ENCODE measurements at places on chromosomes 5 and 9. TPM values are rescaled to one million over a fixed set of nuclear protein-coding genes. Genes with fewer than 3 reads are reported as not detected.

Gene FAXDC2
- total RNA-seq = 3.7 TPM

Gene PCDHB2
- total RNA-seq = 28.8 TPM

Gene HMCN2
- 9.1 TPM for total RNA-seq

DNA sequence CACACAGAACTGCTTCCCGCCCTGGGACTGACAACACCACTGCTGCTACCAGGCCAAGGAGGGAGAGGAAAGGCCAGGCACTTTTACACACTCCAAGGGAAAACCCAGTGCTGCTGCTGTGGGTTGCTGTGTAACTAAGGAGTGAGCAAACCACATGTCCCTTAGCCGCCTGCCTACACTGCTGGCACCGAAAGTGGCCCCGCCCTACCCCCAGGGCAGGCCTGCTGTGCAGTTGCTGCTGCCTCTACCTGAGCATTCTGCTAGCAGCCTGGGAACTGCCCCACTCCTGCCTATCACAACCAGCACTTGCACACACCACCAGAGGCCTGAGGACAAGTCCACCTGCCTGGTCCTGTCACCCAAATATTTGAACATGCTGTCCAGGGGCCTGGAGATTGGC is 740.9 kb downstream of the DTWD2 start:
- no peak overlapping the region for H3K27ac ChIP-seq
- H3K4me1 ChIP-seq = no peaks in the 10 kb centered on the region
- no peaks in the 10 kb centered on the region for H3K27me3 ChIP-seq
- DNase-seq = no peak
- no peak overlapping the region for H3K4me3 ChIP-seq
- H3K36me3 ChIP-seq = no peaks in the 10 kb centered on the region

- DNase-seq = no peak
- H3K27ac ChIP-seq = no peak overlapping the region
- no peaks in the 10 kb centered on the region for H3K36me3 ChIP-seq
- H3K27me3 ChIP-seq = no peaks in the 10 kb centered on the region
These were observed 1737.2 kb downstream of the MAT2B start for GRCh38 chr5:165242646-165243045.

GRCh38 chr9:30851600-30851999 is 1532.8 kb upstream of the ACO1 start:
- no peaks in the 10 kb centered on the region for H3K4me1 ChIP-seq
- DNase-seq = no peak
- H3K27me3 ChIP-seq = no peaks in the 10 kb centered on the region
- no peaks in the 10 kb centered on the region for H3K36me3 ChIP-seq
- H3K4me3 ChIP-seq = no peak overlapping the region

DNA sequence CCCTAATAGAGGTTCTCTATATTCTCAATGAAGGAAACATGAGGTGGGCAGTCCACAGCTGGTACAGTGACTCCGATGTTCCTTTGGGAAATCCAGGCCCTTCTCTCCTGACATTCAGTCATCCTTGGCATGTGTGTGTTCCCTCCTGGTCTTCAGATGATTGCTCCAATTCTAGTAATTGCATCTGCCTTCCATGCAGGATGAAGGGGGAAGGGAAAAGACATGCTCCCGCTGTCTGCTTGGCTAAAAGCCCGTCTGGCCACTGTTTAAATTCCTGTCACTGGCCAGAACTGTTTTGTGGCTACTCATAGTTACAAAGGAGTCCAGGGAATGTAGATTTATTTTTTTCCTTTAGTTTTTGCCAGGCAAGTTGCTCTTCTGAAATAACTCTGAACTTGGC is 65.0 kb downstream of the MAST4 start:
- H3K27me3 ChIP-seq = no peaks in the 10 kb centered on the region
- no peaks in the 10 kb centered on the region for H3K36me3 ChIP-seq
- H3K4me1 ChIP-seq = no peaks in the 10 kb centered on the region
- DNase-seq = no peak
- H3K4me3 ChIP-seq = no peak overlapping the region

DNA sequence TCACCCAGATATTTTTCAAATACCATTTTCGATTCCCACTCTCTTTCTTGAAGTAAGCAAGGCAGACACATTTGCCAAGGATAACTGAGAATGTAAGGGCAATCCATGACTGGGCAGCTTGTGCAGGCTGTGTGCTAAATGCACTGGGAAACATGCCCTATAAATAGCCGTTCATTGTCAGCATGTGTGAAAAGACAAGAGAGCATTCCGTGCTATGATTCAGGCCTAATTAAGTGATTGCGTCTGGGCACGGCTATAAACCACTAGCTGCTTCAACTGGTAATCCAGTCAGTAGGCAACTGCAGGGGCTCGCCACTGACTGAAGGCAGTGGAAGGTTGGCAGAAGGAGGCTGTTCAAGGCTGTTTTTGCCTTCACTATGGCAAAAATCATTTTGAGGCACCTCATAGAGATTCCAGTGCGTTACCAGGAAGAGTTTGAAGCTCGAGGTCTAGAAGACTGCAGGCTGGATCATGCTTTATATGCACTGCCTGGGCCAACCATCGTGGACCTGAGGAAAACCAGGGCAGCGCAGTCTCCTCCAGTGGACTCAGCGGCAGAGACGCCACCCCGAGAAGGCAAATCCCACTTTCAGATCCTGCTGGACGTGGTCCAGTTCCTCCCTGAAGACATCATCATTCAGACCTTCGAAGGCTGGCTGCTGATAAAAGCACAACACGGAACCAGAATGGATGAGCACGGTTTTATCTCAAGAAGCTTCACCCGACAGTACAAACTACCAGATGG is at the start of gene HSPB3:
Gene HSPB3, plus strand, starts transcription at position 287 of the 745 bp plus-strand sequence. Its CDS starts 91 bp downstream, at position 378.
- H3K4me3 ChIP-seq = no peak within 1 kb of the TSS
- H3K4me1 ChIP-seq = peaks cover 8% of the 10 kb centered on the region
- no peak for DNase-seq
- H3K36me3 ChIP-seq = no peaks in the 10 kb centered on the region
- no peak within 1 kb of the TSS for H3K27ac ChIP-seq

- H3K4me3 ChIP-seq = no peak overlapping the region
- H3K27ac ChIP-seq = no peak overlapping the region
- H3K27me3 ChIP-seq = no peaks in the 10 kb centered on the region
- peaks cover 16% of the 10 kb centered on the region for H3K4me1 ChIP-seq
These were observed 49.4 kb downstream of the RAPGEF1 start for GRCh38 chr9:131690462-131690861.

- H3K36me3 ChIP-seq = no peaks in the 10 kb centered on the region
- peaks cover 12% of the 10 kb centered on the region for H3K4me1 ChIP-seq
- H3K4me3 ChIP-seq = no peak overlapping the region
These were observed 1.6 kb downstream of the GM2A start for GRCh38 chr5:151254556-151254955.

GRCh38 chr5:160537940-160538339 is 116.3 kb downstream of the PTTG1 start:
- no peak for DNase-seq
- no peak overlapping the region for H3K4me3 ChIP-seq
- H3K27me3 ChIP-seq = no peaks in the 10 kb centered on the region
- no peaks in the 10 kb centered on the region for H3K36me3 ChIP-seq
- no peak overlapping the region for H3K27ac ChIP-seq

DNA sequence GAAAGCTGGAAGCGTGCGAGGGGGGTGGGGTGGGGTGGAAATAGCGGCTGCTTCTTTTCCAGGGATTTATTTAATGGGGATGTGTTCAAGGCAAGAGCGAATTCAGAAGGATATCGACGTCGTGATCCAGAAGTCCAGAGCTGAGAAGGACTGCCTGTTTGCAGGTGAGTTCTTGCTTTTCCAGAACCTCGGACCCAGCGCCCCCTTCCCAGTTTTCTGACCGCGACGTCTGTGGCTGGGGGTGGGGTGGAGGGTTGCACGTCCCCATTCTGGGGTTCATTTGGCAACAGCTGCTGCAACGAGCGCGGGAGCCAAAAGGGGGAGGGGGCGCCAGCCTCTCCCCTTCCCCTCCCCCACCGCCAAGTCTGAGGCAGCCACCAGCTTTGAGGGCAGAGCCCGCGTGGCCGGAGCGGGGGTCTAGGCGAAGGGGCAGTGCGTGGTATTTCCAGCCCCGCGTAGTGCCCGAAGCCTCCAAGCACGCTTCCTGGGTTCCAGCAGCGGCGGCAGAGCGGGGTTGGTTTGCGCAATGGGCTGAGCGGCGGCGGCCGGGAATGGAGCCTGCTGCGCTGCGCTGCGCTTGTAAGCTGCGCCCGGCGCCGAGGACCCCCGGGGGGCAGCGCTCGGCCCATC is 701 bp downstream of the PARP8 start:
- peak overlapping the region; percentile 97 for H3K27ac ChIP-seq
- no peak for DNase-seq

- no peaks in the 10 kb centered on the region for H3K27me3 ChIP-seq
- DNase-seq = no peak
- no peak overlapping the region for H3K4me3 ChIP-seq
- 0 out of 2 replicates have a peak overlapping the region, but pooled peaks have one; percentile 10 for H3K27ac ChIP-seq
- no peaks in the 10 kb centered on the region for H3K36me3 ChIP-seq
These were observed 97.1 kb downstream of the ENC1 start for GRCh38 chr5:74543162-74543995.

GRCh38 chr9:116133163-116133562 is 20.4 kb upstream of the PAPPA start:
- H3K27ac ChIP-seq = no peak overlapping the region
- H3K27me3 ChIP-seq = no peaks in the 10 kb centered on the region
- no peaks in the 10 kb centered on the region for H3K4me1 ChIP-seq
- no peaks in the 10 kb centered on the region for H3K36me3 ChIP-seq
- H3K4me3 ChIP-seq = no peak overlapping the region

Data from H1 (cell line).